ENCODE measurements at places on chromosomes 6 and 20.

DNA sequence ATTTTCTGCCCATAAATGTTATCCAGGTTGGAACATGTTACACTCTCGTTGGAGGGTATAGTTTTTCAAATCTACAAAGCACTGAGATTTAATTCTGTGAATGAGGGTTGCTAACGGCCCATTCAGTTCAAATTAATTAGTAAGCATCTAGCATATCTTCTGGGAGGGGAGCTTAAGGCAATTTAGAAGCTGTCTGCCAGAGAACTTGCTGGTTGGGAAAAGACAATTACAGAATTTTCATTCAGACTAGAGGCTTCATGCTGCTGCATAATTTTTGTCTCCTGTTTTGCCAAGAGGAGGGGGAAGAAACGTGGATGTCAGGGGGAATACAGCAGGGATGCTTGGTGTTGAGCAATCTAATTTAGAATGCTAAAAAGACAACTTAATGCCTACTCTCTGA, 268.3 kb upstream of the FAM83B start:
- DNase-seq: no peak

DNA sequence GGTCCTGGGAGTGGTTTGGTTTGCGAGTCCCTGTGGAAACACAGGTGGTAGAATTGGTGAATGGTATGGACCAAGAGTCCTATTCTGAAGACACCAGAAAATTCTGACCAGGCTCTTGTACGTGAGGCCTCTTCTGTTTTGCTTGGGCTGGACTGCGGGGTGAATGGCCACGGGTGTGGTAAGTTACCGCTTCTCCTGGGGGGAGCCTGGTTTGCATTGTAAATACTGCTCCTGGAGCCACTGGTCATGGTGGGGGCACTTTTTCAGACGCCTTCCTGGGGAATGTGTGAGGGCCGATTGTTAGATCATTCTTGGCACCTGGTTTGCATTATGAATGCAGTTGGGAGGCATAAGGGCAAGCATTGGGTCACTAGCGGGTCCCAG, 25.4 kb upstream of the EPB41L1 start:
- no peak for DNase-seq

DNA sequence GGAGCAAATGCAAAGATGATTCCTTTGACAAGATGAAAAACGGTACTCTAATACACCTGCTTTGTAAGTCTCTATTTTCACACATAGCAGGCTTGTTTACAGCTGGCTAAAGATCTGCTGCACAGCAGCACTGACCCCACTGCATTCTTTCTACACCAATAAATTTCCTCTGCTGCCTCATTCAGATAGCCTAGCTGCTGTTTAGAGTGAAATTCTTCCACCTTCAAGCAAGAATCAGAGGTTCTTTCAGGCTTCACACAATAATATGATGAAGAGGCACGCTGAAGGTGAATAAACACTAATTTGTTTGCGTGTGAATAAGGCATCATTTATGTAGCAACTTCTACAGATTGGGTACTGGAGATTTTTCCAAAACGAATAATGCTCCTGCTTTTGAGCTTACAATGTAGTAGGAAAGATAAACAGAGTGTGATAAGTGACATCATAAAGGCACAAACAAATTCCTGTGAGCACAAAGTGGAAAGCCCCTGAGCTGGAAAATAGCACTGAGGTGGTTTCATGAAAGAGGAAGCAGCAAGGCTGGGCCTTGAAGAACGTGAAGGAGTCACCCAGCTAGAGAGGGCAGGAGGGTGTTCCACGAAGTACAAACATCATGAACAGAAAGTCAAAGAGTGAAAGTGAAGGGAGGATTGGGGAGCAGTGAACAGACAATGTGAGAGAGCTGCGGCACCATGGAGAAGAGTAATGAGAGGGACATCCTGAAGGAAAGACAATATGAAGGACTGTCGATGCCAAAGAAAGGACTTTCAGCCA, 543.4 kb downstream of the CD83 start:
- peak; percentile 43 for DNase-seq

GRCh38 chr6:136764517-136764993, 27.7 kb downstream of the MAP3K5 start:
- no peak for DNase-seq

- no peak for DNase-seq
Observed at GRCh38 chr20:41670631-41671030, 52.5 kb upstream of the CHD6 start.

GRCh38 chr6:21905531-21905930, 312.0 kb downstream of the SOX4 start:
- DNase-seq: no peak

DNA sequence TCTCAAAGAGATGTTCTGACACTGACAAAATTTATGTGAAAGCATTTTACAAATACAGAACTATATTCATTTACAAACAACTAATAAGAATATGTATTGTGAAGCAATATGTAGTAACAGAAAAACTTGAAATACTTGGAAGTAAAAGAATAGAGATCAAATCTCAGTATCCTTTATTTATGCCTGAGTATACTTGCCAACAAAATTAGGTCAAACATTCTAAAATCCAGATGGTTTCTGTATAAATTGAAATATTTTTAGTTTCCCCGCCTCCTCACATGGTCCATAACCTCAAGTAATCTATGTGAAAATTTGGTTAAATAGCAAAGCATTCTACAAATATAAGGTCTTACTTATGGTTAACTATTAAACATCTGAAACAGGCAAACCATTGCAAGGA, 545.4 kb downstream of the EYS start:
- no peak for DNase-seq

DNA sequence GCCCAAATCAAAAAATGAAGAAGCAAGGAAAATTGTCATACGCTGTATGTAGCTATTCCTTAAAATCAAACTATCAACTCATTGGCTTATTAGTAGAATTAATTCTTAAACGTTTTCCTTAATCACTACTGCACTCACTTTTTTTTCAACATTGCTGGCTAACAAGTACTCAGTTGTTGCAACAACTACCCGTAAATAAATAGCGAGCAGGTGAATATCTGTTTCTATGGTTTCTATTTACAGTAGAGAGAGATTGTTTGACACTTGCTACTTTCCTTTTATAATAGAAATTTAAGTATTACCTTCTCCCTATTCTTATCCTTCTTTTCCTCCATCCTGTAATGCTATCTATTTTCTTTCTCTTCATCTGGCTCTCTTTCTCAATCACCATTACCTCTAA, 25.1 kb downstream of the FRK start:
- no peak for DNase-seq

DNA sequence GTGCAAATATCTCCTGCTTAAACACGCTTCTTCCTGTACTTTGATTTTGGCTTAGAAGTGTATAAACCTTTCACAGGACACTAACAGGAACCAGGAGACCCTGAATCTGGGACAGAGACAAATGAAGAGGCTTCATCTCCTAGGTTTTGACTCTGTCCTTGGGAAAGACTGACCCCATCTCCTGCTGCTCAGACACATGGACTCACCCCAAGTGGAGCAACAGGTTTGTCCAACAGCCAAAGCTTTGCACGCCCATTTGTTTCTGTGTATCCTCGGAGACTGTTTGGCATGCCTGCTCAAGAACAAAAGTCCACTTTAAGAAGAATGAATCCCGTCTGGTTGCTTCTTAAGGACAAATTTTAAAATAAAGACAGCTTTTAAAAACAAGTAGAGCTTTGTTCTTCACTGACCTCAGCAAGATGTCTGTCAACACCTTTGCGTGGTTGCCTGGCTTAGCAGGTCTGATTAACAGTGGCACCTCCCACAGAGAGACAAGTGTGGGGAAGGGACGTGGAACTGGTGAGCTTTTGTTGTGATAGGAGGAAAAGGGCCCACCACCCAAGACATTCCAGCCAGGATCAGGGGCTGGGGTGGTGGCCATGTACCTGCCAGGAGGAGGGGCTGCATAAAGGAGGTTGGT, 202.6 kb downstream of the SOD2 start:
- no peak for DNase-seq

- no peak for DNase-seq
Observed at GRCh38 chr20:51333446-51333845, 209.1 kb downstream of the NFATC2 start.

DNA sequence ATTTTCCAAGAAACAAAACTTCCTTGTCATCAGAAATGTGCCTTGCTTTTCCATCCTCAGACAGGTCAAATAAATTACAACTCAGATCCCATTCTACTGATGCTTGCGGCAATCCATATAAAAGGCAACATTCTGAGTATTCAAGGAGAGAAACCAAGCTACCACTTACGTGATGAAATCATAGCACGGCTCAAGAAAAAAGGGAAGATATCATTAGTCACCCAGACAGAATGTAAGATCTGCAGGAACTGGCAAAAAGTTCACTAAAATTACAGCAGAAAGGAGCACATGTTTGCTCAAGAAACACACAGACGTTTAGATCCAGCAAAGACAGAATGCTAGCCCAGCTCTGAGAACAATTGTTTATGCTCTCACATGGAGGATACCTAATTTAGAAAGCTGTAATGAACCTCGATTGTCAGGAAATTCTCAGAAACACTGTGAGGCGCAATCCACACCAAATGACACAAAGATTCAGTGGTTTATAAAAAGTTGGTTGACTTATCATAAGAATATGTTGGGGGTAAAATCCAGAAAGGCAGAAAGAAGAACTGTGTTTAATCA, 304.2 kb downstream of the ADGRG6 start:
- no peak for DNase-seq

DNA sequence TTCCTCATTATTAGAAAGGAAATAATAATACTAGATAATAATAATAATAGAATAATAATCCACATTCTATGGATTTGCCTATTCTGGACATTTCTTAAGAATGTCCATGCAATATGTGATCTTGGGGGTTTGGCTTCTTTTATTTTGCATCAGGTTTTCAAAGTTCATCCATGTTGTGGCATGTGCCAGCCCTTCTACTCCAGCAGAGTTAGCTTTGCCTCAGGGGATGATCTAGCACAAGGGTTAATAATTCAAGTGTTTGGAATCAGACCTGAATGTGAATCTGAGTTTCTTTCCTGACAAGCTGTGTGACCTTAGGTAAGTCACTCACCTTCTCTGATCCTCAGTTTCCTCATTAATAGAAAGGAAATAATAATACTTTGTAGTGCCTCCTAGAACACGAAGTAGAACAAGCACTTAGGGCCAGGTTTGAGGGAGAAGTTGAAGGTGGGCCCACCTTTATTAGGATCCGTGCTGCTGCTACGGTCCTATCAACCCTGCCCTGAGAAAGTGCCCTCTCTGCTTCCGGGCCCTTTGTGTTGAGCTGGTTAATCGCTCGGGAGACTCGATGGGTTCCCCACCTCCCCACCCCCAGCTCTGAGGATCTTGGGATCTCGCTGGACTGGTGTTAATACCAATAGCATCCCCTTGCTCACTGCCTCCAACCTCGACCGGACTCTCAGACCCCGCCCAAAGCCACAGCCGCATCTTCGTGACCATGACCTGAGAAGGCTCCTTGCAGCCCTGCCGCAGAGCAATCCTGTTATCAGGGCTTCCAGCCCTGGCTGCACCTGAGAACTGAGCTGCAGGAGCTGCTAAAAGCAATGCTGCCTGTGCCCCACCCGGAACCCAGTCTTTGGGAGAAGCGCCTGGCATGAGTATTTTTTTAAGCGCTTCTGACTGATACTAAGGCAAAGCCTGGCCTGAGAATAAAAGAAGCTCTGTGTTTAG, 26.9 kb downstream of the RBM38 start:
- DNase-seq: no peak

DNA sequence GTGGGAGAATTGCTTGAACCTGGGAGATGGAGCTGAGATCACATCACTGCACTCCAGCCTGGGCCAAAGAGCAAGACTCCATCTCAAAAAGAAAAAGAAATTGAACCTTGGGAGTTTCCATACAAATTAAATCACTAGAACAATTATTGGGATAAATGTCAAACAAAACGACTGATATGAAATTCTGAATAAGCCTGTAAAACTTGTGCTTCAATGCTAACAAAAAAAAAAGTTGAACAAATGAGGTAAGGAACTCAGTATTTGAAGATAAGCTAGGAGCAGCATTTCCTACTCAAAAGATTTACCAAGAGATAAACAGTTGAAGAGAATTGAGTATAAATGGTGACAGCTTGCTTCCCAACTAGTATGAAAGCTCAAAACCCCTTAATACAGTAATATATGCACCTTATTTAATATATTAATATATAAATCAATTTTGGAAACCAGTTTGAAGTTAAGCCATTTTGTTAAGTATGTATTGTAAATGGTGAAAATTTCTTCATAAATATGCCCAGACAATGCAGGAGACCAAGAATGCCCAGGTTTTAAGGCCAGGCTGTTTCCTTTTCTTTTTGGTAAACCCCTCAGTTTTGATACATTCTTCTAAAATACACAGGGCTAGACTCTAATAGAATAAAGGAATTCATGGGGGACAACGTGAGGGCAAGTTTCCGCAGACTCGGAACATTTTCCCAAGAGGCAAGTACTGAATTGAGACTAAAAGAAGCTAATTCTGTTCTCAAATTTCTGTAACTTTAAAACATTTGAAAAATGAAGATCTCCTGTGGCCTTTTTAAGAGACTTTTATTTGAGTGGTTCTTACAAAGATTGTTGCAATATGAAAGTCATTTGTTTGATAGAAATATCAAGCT, 3.9 kb downstream of the ROMO1 start:
- no peak for DNase-seq

- DNase-seq: no peak
Observed at GRCh38 chr6:14524319-14524718, 406.7 kb downstream of the CD83 start.
